Stimulated activated CD8-positive, alpha-beta memory T cell treated with anti-CD3 and anti-CD28 coated beads, Interleukin-4, amount 100 ng/mL, for 4 hours (primary cell): ENCODE measurements at places on chromosomes 6 and 20.

GRCh38 chr6:111276736-111277135 lies 189.4 kb downstream of the SLC16A10 start:
- DNase-seq: no peak

GRCh38 chr6:143286251-143286795 lies 164.2 kb downstream of the ADAT2 start:
- DNase-seq: no peak

GRCh38 chr20:17533396-17533795 lies 2.2 kb upstream of the BFSP1 start:
- no peak for DNase-seq

DNA sequence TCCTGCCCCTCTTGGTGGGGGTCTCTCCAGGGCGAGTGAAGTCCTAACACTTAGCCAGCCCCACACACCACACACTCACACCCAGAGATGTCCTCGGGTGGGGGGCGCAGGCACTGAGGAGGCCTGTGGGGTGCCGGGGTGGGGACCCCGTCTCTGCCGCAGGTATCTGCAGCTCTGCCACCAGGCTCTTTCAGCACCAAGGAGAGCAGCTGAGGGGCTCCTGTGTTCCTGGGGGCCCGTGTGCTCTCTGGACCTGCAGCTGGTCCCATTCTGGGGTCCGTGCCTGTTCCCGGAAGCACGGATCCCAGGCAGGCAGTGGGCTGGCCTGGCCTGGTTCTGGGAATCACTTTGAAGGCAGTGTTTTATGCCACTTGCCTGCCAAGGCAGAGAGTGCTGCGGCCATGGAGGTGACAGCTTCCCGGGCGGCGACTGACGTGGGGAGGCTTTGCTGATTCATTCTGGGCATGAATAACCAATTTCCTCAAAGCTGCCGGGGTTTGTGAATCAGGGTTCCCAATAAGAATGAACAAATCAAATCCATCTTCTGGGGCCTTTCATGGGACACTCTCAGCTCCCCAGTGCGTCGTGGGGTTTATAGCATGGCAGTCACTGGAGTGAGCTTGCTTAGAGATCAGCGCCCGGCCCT lies 54.4 kb upstream of the SLCO4A1 start:
- no peak for DNase-seq

GRCh38 chr20:50323209-50323608 lies 132.6 kb downstream of the CEBPB start:
- no peak for DNase-seq

DNA sequence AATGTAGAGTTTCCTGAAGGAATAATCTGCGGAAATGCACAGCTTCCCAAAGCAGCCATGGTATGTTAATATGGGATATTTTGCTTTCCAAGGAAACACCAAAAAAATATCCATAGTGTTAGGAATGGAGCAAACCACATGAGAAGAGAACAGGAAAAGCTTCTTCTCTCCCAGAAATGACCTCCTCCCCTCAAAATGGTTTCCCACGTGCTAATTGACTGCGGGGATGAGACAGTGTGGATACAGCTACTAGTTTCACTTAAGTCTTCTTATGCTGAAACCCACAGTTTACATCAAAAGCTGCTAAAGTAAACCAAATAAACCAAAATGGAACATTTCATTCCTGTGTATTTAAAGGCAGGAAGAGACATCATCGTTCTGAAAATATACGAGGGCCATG lies 69.4 kb downstream of the FYN start:
- DNase-seq: no peak

DNA sequence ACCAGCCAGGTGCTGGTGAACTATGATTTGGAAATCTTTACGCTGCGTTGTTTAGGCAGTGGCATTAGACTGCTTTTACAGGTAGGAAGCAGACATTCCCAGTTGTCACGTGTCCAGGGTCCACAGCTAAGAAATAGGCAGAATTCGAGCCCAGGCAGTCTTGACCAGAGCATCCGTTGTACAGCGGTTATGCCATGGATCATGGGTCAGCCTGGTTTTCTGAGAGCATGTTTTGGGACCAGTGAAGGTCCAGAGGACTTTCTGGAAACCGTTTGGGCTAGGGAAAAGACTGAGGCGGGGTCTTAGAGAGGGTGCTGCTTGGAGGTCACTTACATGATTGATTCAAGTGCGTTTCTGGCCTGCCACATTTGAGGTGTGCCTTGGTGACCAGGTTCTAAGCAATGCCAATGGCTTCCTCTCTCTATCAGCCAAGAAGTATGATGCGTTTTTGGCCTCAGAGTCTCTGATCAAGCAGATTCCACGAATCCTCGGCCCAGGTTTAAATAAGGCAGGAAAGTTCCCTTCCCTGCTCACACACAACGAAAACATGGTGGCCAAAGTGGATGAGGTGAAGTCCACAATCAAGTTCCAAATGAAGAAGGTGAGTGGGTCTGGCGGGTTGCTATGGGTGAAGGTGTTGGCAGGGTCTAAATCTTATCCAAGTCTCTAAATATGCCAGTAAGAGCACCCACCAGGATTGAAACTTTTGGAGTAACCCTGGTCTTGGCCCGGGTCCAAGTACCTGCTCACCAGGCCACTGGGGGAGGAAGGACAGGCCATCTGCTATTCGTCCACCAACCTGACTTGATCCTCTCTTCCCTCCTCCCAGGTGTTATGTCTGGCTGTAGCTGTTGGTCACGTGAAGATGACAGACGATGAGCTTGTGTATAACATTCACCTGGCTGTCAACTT lies 1.8 kb downstream of the RPL10A start:
- no peak for DNase-seq

DNA sequence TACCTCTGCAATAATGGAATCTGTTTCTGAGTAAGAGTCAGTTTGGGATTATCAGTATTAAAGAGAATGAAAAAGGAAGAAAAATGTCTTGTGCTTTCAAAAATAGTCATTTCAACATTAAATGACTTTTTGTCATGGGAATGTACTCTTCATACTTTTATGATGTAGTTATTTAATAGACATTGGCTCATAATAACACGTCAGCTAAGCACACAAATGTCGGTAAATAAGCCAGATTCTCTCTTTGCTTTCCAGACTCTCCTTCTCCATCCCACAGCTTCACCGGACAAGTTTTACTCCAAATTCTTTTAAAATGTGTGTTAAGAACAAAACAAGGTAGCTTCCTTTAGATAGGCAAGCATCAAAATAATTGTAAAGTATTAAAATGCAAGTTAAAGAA lies 76.0 kb downstream of the C6orf52 start:
- no peak for DNase-seq

- DNase-seq: no peak
Observed at GRCh38 chr6:24064106-24064505, 61.9 kb upstream of the NRSN1 start.

- no peak for DNase-seq
Observed at GRCh38 chr6:111157412-111157811, 70.1 kb downstream of the SLC16A10 start.

DNA sequence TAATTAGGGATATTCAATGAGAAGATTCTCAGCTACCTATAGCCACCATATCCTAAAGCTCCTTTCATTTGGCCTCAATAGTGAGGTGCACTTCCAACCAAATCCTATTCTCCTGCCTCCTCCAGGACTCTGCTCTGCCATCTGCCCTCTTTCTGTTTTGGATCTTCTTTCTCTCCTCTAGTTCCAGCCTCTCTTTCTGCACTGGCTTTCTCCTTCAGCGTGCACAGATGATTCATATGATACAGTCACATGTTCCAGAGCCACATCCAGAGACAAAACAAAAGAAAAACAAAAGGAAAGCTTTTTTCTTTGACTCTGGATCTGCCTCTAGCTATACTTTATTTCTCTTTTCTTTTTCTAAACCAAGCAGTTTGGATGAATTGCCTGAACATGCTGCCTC lies 531.9 kb upstream of the MAN1A1 start:
- no peak for DNase-seq

GRCh38 chr6:19834858-19835257 lies 2.3 kb upstream of the ID4 start:
- no peak for DNase-seq
